ENCODE measurements at places on chromosomes 7 and 10. TPM values are rescaled to one million over a fixed set of nuclear protein-coding genes. Genes with fewer than 3 reads are reported as not detected.

Gene COL17A1
- total RNA-seq = not detected

DNA sequence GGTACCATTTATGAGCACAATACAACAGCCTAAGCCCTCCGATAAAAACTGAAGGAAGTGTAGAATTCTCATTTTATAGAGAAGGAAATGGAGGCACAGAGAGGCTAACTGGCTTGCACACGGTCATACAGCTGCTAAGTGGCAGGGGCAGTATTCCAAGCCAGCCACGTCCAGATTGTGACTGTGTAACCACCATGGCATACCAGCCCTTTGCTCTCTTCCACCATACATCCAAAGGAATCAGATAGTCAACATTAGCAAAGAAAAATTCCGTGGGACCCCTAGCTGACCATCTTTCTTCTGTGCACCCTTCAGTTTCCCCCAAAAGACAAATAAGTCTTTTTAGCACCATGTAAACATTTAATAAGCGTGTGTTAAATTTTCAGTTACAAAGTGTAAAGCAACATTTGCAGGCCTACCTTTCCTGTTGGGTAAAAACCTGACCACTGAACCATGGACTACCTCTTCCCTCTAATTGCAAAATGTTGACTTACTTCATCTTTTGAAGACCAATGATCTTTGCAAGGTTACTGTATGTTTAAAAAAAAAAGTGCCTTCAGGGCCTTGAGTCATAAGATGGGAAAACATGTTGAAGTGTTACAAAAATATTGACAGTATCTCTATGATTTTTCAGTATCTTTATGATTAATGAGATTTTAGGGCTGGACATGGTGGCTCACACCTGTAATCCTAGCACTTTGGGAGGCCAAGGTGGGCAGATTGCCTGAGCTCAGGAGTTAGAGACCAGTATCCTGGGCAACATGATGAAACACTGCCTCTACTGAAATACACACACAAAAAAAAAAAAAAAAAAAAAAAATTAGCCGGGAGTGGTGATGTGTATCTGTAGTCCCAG, 24.3 kb upstream of the PDZD8 start:
- no peak for DNase-seq

- no peak for DNase-seq
Measured at GRCh38 chr7:48096273-48096672, 7.2 kb downstream of the UPP1 start.

- no peak for DNase-seq
Measured at GRCh38 chr7:50393076-50393475, 57.1 kb downstream of the FIGNL1 start.

DNA sequence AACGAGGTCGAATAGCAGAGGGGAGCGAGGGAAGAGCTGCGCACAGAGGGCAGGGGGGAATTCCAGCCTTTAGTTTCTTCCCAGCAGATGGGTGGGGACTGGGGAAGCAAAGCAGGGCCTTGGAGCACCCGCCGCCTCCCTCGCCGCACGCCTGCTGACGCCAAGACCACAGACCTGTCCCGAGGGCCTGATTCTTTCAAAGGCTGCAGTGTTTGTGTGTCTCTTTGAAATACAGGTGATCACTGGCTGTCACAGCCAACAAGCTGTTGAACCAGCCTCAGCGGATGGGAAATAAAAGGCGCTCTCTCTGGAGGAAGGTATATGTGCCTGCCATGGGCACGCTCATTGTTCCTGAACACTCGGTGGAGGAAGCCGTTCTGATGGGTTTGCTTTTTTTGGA, 119.3 kb downstream of the FAM53B start:
- DNase-seq = no peak

GRCh38 chr10:110724116-110724921, 80.2 kb downstream of the RBM20 start:
- DNase-seq = no peak

Gene TCF7L2
- 0.76 TPM for total RNA-seq

Gene TACC2
- not detected for total RNA-seq

- no peak for DNase-seq
Measured at GRCh38 chr7:50808282-50808888, 25.7 kb upstream of the GRB10 start.

Gene ZNF25
- 9.0 TPM for total RNA-seq

GRCh38 chr10:16795410-16796073, 21.7 kb downstream of the RSU1 start:
- DNase-seq = no peak

DNA sequence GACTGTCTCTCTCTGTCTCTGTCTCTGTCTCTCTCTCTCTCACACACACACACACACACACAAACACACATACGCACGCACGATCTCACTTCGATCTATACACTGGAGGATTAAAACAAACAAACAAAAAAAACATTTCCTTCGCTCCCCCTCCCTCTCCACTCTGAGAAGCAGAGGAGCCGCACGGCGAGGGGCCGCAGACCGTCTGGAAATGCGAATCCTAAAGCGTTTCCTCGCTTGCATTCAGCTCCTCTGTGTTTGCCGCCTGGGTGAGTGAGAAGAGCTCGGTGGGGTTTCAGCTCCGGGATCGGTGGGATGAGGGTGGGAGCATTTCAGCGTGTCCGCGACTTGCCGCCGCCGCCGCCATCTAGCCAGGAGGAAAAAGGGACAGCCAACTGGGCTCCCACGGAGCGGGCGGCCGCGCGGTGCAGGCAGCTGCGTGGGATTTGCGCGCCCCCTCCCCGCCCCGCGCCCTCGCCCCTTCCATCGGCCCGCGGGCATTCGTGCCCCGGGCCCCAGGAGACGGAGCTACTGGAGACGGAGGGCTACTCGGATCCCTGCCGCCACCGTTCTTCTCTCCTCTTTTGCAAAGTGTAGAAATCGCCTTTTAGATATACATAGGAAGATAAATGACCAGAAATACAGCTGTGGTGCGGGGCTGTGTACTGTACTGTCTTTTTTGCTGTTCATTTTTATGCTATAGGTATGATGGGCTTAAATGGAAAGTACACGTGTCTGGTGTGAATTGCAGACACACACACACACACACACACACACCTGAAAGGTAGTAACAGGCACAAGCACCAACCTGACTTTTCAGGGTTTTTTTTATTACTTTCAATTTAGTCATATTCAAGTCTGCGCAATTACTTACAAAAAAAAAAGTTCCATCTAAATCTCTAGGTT, 581 bp downstream of the PTPRZ1 start:
- no peak for DNase-seq

- DNase-seq = no peak
Measured at GRCh38 chr10:129207297-129207696, 259.7 kb upstream of the MGMT start.

DNA sequence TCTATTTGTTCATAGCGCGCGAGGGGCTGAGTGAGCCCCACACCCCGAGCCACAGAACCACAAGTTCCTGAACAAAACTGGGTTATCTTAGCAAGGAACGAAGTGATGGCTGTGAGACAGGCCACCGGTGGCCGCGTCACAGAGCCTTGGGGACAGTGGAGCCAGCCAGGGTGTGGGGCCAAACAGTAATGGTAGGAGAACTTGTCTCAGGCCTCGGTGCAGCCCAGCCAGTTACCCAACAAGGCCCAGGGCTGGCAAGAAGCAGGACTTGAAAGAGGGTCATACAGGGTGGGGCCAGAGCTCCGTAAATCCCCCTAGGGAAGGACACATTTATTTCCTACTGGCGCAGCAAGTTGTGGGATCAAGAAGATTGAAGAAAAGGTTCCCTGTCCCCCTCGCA, 39.4 kb upstream of the TNS3 start:
- DNase-seq = no peak

- no peak for DNase-seq
Measured at GRCh38 chr7:908159-908581, 31.8 kb downstream of the GET4 start.

DNA sequence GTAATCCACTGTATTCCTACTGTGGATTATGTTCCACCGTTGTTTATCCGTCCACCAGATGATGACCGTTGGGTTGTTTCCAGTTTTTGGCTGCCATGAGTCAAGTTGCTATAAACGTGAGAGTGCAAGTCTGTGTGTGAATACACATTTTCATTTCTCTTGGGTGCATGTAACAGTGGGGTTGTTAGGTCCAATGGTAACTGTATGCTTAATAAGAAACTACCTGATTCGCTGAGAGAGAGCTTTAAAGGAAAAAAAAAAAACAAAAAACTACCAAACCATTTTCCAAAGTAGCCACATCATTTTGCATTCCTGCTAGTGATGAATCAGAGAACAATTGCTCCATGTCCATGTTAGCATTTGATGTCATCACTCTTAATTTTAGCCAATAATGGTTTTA, 15.9 kb downstream of the UBN2 start:
- DNase-seq = no peak

DNA sequence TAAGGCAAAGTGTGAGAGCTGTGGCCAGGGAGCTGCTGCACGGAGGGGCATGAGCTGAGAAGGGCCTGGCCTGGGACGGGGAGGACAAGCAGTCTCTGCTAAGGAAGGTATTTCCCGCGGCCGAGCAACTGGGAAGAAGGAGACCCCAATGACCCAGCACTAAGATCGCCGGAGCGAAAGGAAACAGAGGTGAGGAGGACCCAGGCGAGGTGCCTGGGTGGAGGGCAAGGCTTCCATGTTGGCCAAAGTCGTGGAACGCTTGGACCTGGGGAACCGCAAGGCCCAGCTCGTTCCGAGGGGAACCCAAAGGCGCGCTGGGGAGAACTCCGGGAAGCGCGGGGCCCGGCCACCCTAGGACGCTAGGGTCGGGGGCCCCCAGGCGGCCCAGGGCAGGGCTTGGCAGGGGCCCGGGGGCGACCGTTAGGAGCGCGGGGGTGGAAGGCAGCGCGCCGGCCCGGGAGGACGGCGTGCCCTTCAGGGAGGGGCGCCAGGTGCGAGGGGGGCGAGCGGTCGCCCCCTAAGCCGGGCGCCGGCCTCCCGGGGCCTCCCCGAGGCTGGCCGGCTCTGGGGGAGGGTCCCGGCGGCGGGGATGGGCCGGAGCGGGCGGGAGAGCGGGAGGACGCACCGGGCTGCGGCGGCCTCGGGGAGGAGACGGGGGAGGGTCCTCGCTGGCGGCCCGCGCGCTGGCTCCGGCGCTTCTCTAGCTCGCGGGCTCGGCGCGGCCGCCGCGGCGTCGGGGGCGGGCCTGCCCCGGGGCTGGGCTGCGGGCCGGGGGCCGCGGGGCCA, 545 bp downstream of the GIGYF1 start:
- no peak for DNase-seq

DNA sequence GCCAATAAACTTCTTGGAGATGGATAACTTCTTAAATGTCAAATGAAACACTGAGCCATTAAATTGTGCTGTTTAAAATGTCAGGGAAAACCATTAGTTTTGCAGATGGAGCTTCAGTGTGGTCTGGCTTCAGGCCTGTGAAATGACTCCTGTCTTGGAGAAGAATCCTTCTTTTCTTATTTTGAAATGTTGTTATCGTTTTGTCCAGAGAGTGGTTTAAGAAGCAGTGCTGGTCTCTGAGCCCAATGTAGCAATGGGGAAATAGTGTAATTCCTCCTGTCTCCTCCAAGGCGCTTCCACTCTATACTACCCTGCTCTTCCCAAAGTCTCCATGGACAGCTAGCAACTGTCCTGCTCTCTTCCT, 177.6 kb downstream of the REEP3 start:
- no peak for DNase-seq

Gene MYL10
- total RNA-seq = not detected

Gene HHEX
- 0.46 TPM for total RNA-seq

DNA sequence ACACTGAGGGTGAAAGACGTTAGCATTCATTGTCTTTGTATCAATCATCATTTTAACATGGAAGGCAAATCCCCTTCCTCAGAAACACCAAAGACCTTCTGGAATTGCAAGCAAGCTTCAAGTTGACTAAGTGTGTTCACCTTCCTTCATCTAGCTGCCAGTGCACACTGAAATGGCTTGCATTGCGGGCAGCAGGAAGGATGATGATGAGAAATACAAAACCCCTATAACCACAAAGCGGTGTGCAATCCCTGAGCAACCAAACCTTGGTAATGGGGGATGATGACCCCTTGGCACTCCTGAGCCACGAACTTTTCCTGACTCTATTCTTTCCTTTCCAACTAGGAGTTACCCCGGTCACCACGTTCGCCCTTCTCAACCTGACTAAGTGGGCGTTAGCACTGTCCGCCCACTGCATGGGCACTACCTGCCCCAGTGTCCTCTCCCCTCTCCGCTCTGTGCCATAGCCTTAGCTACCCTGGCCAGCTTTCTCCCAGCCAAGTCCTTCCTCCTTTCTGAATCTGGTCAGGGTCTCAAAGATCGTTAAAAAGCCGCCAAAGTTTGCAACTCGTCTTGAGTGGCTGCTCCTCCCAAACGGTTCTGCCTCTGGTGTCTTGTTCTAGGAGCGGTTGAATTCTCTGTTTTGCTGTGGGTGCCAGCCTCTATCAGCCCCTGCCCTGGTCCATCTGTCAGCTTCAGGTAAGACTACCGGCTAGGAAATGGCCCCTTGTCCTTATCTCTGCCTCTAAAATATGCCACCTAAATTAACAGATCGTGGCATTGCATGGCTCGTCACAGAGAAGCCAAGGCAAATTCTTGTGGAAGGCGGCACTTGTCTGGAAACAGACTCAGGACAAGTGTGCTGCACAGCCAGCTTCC, 586 bp upstream of the AOC1 start:
- no peak for DNase-seq

GRCh38 chr7:95261895-95262415, 62.4 kb downstream of the PON1 start:
- DNase-seq = no peak

DNA sequence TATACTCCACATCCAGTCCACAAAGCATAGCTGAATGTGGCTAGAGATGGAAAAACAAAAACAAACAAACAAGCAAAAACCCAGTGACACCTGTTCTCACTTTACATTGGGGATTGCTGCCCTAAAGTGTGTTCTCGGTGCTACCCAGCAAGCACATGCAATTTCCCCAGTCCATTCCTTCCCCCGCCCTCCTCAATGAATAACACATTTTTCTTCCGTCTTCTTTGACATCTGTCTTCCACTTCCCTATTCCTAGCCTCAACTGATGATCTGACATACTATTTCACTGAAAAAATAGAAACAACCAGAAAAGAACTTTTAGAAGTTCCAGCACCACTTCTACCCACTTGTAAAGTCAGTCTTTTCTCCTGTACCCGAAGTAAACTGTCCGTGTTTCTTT, 147.1 kb downstream of the MALRD1 start:
- DNase-seq = no peak

DNA sequence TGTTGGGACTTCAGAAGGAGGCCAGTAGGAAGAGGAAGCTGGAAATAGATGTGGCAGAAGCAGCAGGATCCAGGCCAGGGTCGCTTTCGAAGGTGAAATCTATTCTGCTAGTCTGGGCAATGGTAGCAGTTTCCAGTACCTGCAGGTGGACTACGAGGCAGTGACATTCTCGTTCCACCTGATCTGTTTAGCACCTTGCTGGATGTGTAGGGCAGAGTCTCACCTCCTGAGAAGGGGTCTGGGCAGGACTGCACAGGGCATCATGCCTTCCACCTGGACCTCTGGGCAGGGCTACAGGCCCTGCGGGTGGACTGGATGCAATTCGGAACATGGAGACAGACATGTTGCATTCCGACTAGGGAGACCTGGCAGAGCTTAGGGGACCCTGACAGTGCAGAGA, 254.8 kb upstream of the ZNF32 start:
- DNase-seq = no peak

DNA sequence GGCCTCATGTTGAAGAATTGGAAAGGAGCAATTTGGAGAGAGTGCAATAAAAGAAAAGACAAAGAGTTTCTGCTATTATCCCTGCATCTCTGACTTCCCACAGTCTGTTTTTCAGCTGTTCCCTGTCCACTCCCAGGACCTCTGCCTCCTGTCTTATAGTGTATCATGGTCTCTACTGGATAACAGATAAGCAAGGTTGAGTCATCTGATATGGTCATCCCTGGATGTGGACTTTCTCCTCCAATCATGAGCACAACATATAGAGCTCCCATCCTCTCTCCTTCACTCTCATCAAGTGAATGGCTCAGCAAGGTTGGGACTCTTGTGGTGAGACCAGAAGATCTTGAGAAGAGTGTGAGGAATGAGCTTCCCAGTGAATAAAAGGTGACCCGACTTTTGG, 123.1 kb downstream of the PLCE1 start:
- DNase-seq = no peak

Gene TAS2R3
- 1.5 TPM for total RNA-seq

Gene AGAP4
- 33.2 TPM for total RNA-seq
